Tongue (tissue), 3 donors: ENCODE measurements at places on chromosomes 2 and 18. TPM values are rescaled to one million over a fixed set of nuclear protein-coding genes. Genes with fewer than 3 reads are reported as not detected.

BCL11A gene
- total RNA-seq = 19.9 TPM

ARMC9 gene
- total RNA-seq = 11.9 TPM

RSAD2 gene
- total RNA-seq = 2.6 TPM

CAPN14 gene
- 20.5 TPM for total RNA-seq

DNA sequence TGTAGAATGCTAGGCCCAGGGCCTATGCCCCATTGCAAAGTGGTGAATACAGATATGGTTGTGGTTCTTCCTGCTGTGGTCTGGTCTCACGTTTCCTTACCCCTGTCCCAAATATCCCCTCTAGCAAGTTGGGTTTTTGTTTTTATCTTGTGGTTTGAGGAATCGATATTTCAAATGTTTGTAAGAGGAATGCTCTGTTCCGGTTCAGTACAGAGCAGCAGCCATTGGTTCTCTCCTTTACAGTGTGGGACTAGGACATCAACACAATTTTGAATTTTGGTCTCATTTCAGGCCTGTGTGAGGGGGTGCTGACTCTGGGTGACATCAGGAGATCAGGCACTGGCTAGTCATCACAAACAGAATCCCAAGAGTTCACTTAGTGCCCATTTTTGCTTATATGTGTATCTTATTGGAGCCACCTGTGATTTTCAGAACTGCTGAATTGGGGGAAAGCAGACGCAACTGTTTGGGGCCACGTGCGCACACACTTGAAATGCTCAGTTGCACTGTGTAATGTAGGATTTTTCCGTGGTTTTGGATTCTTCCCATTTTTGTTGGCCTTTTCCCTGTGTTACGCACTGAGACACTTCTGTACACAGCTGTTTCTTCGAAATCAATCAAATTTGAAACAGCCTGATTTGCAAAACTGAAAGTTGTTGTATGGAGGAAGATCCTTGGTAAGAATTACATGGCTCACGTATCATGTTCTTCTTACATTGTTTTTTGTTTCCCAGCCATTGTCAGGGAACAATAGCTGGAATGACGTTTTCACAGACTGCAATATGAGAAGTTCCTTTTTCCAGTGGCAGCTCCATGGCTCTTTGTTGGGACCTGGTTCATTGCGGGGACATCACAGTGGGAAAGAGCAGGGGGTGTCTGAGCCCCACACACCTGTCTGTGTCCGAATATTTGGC is 8.6 kb downstream of the SH3BP4 start:
- DNase-seq = peak; percentile 78

- no peak for DNase-seq
Measured at GRCh38 chr2:235910067-235910466, 258.1 kb downstream of the GBX2 start.
